GM04503 (cell line): ENCODE measurements at places on chromosomes 5 and 9.
A peak's percentile ranks its signal among the peaks of the same experiment; 100 is the strongest.

- peak; percentile 56 for DNase-seq
These were observed 32.5 kb downstream of the OR1J1 start for GRCh38 chr9:122445155-122445749.

GRCh38 chr5:145484158-145484557, 351.0 kb downstream of the PRELID2 start:
- DNase-seq: no peak

DNA sequence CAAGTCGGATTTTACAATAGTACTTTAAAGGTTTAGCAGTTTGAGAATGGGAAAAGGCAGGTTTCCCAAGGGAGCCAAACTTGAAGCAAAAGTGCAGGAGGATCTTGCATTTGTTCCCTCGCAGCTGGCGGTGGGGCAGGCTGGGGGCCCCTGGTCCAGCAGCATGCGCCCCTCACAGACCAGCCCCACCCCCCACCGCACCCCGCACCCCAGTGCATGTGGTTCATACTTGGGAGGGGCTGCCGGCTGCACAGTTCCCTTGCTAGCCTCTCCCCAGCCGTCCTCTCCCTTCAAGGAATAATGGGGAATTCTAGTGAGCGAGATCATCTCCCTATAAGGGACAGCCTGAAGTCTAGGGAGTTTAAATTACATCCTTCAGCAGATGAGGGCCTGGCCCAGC, 273.1 kb upstream of the IRX2 start:
- DNase-seq: no peak

DNA sequence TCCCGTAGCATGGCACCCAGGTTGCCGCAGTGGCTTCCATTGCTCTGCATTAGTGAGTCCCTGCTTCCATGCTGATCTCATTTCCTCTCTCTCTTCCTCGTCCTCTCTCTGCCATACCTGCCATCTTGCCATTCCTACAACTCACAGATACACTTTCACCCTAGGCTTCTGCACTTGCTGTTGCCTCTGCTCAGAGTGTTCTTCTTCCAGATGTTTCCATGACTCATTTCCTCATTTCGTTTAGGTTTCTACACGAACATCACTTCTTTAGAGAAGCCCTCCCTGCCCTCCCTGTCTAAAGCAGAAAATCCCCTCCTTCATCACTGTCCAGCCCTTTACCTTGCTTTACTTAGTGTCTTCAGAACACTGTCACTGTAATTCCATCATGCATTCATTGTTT, 115.2 kb upstream of the WWC1 start:
- no peak for DNase-seq

DNA sequence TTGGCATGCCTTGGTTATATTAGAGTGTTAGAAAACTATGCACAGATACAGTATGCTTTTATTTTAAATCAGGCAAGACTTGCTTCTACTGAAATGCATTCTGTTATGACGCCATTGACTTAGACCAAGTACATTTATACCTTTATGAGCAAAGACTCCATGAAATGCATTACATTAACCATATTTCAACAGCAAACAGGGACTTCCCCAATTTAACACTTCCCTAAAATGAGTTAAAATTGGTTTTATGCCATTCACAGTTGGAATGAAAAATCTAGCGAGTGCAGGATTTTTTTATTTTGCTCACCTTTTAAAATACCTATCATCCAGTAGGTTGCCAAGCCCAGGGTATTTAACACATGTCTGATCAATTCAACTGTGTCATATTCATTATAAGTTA, 272.1 kb upstream of the IZUMO3 start:
- no peak for DNase-seq

GRCh38 chr9:125829743-125830142, 82.6 kb downstream of the PBX3 start:
- no peak for DNase-seq

DNA sequence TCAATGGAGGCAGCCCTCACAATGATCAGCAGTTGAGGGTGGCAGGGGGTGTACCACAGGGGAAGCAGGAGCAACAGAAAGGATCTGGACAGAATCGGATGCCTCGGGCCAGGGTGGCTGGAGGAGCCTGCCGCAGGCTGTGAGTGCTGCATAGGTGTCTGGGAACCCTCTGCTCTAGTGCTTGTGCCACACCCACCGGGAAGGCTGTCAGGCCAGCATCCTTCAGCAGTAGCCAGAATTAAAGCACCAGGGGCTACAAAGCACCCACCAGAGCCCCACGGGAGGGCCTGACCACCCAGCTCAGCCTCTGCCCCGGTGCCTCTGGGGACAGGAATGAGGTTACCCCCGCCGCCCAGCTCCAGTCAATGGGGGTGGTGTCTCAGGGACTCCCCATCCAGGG, 49.0 kb downstream of the ARHGEF37 start:
- no peak for DNase-seq

- DNase-seq: no peak
These were observed 8.9 kb upstream of the FBXO38 start for GRCh38 chr5:148374690-148375360.

- no peak for DNase-seq
These were observed 25.7 kb upstream of the RARS1 start for GRCh38 chr5:168460606-168461005.

DNA sequence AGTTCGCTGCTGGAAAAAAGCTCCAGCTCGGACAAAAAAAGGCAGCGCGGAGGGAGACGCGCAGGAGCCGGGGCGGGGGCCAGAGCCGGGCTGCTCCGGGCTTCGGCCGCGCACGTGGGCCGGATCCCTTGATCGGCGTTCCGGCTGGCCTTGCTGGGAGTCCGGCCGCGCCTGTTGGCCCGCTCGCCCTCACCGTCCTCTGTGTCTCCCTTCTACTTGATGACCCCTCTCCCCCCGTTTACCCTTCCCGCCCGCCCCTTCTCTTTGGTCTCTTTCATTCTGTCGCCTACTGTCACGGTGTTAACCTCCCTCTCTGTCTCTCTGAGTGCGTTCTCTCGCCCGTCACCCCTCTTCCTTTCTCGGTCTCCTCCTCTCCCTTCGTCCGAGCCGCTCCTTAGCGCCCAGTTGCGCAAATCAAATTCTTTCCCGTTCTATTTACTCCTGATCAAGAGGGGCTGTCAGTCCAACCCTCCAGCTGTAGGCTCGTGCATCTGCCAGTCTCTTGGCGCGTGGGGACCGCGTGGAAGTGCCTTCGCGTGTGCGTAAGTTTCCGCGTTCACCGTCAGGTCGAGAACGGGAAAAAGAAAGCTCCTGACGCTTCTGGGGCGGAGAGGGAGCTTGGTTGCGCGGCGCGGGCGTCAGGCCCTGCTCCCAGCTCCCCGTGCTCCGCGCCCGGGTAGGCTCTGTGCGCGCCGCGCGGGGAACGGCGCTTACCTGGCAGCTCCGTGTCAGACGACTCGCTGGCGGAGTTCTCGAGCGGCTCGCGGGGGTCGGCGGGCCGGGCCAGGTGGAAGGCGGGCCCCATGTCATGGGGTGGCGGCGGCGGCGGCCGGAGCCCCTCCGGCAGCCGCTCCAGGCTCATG, 798 bp downstream of the PITX1 start:
- peak; percentile 20 for DNase-seq

DNA sequence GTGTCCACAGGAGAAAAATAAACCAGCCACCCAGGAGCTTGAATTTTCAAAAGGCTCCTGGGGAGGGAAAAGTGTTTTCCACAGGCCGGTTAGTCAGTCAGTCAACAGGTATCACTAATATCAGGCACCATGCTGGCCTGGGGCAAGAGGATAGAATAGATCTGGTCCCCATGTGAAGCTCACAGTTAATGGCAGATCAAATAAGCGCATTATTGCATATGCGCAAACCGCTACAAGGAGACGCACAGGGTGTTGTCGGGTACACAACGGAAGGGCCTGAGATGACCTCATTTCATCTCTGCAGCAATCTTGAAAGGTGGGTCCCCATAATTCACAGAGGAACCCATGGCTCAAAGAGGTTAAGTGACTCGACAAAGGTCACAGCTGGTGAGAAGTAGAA, 260.7 kb downstream of the CRB2 start:
- DNase-seq: no peak

- no peak for DNase-seq
These were observed 75.4 kb downstream of the UHRF2 start for GRCh38 chr9:6488395-6488794.

DNA sequence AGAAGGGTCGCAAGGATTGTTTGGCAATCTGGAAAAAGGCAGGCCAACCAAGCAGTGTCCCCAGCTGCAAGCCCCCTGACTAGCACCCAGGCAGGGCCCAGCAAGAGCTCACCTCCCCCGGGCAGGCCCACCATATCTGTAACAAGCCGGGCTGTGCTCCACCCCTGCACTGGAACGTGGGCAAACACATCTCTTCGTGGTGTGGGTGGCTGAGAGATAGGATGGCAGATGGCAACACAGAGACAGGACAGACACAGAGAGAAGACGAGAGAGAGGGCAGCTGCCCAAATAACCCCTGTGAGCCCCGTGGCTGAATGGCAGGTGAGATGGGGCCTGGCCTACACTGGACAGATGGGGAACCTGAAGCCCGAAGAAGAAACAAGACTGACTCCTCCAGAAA, 9.4 kb downstream of the BBLN start:
- no peak for DNase-seq

- DNase-seq: no peak
These were observed 229.3 kb downstream of the GOLPH3 start for GRCh38 chr5:31944684-31945445.

GRCh38 chr5:85337435-85337834, 952.8 kb upstream of the EDIL3 start:
- DNase-seq: no peak

- no peak for DNase-seq
These were observed 7.4 kb downstream of the NR2F1-AS1 start for GRCh38 chr5:93573354-93574351.

- no peak for DNase-seq
These were observed 11.3 kb downstream of the SIL1 start for GRCh38 chr5:139186752-139187326.

GRCh38 chr5:2093859-2094615, 211.3 kb upstream of the IRX4 start:
- DNase-seq: peak; percentile 11

- DNase-seq: peak; percentile 59
These were observed 42.4 kb downstream of the TRIO start for GRCh38 chr5:14185326-14186058.

DNA sequence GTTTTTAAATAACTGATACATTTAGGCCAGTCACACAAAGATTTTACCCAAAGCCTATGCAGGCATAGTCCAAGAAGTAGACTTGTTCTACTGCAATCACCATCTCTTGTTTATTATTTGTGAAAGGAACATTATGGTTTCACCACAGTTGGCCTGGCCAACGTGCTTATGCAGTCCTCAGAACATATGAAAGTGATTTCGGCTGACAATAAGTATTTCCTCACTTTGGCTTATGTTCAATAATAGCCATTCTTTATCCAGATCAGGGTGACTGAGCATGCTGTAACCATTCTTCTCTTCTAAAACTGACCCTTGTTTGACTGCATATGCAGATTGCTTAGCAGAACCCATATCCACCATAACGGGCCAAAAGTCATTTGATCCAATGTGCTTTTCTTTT, 76.6 kb upstream of the CCDC152 start:
- DNase-seq: no peak

DNA sequence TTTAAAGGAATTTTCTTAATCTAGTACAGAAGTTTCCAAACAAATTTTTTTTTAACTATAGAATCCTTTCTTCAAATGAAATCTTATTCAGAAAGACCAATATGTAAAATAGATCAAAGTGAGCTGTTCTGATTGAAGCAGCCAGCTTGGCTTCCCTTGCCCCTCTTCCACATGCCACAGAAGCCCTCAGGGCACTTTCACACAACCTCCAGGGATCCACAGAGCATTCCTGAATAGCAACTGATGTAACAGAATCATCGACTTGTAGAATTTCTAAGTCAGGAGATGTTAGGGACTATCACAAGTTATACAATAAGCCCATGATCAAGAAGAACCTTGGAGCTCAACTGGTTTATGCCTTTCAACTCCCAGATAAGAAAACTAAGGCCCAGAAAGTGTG, 427.8 kb upstream of the C9orf72 start:
- no peak for DNase-seq

GRCh38 chr9:79651251-79651795, 79.6 kb downstream of the TLE4 start:
- DNase-seq: no peak

- no peak for DNase-seq
These were observed 149.5 kb upstream of the PHYKPL start for GRCh38 chr5:178381921-178382695.
